ENCODE measurements at places on chromosomes 7 and 10.
A peak's percentile ranks its signal among the peaks of the same experiment; 100 is the strongest.

DNA sequence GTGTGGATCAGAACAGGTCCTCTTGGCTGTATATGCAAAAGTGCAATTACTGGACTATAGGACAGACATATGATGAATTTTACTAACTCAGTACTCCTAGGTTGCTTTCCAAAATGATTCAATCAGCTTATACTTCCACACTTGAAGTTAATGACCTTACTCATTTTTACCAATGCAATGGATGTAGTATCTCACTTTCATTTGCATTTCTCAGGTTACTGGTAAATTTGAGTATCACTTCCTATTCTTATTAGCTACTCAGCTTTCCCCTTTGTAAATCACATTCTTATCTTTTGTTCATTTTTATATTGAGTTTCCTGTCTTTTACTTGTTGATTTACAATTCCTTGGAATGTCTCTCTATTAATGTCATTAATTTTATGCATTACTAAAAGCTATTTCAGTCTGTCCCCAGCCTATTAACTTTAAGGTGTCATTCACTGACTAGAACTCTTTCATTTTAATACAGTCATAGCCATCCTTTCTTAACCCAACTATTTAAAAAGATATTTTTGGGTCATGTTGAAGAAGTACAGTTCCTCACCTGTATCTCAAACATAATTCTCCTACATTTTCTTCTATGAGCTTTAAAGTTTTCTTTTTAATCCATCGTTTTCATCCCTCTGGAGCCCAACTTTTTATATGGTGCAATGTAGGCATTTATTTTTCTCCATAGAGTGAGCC is 88.6 kb downstream of the VIM start:
- no peak for DNase-seq

GRCh38 chr7:6576024-6576866 is 1.0 kb upstream of the ZDHHC4 start:
- no peak for DNase-seq

GRCh38 chr10:48446785-48447184 is 140.3 kb downstream of the MAPK8 start:
- no peak for DNase-seq

DNA sequence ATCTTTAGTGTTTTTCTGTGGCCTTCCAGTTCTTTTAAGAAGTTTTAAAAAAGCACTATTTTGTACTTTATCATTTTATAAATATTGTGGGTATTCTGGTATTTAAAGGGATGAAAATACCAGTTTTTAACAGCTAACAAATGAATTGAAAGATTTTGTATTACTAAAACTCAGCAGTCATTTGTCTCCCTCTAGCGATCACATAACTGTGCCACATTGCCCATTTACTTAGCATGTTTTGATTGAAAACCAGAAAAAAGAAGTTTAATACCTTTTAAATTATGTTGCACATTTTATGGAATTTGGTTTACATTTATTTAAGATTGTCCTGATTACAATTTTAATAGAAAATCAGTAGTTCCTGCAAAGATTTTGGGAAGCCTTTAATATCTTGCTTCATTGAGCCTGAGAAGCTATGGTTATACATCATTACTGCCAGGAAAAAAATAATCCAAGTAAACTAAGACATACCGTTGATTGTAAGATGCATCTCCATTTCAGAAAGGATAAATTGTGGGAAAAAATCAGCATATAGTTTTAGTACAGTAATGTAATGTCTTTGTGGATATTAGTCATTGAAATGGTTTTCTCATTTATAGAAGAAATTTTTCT is 34.9 kb downstream of the TAX1BP1 start:
- no peak for DNase-seq

DNA sequence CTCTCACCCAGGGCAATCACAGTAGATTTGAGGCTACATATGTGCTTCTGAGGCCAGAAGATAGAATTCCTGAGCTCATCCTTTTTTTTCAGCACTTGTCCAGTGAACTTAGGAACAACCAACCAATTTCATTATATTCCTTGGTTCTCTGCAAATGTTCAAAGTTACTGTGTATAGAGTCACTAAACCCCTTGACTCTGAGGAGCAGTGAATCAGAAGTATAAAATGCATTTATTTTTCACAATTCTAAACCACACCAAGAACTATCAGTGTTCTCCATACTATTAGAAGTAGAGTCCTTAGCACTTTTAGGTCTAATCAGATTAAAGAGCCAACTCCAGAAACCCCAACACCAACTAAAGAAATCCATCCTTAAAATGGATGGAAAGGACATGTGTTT is 19.6 kb upstream of the PAPSS2 start:
- no peak for DNase-seq

GRCh38 chr10:91032611-91033206 is 111.8 kb upstream of the ANKRD1 start:
- no peak for DNase-seq

DNA sequence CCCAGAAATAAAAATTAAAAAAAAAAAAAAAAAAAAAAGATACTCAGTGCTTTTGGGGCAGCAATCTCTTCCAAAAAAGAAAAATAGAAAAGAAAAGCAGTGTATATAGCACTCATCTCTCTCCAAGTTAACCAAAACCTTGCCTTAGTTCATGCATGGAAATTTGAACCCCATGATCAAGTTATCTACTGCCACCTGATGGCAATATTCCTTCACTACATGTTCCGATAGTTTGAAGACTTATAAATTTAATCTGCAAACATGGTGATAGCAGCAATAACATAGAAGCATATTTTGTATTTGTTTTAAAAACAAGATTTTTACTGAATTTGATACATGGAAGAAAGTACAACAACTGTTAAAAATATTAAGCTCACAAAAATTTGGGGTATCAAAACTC is 48.6 kb upstream of the SLIT1 start:
- DNase-seq = no peak

GRCh38 chr10:125174360-125174759 is 14.0 kb upstream of the CTBP2 start:
- DNase-seq = no peak

DNA sequence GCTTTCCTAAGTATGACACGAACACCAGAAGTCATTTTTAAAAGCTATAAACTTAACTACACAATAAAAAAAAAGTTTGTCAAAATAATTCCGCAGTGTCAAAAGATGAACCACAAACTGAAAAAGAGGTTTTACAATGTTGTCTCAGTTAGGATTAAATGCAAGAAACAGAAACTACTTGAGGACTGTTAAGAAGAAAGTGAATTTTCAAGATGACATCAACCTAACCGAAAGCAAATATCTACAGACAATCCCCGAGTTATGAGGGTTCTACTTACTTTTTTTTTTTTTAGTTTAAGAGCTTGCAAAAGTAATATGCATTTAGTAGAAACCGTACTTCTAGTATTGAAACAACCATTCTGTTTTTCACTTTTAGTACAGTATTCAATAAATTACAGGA is 62.3 kb downstream of the TFPI2 start:
- DNase-seq = no peak

- no peak for DNase-seq
These were observed 44.6 kb upstream of the DLG5 start for GRCh38 chr10:77970869-77971803.

GRCh38 chr10:114437473-114438292 is 33.4 kb upstream of the AFAP1L2 start:
- DNase-seq = no peak

DNA sequence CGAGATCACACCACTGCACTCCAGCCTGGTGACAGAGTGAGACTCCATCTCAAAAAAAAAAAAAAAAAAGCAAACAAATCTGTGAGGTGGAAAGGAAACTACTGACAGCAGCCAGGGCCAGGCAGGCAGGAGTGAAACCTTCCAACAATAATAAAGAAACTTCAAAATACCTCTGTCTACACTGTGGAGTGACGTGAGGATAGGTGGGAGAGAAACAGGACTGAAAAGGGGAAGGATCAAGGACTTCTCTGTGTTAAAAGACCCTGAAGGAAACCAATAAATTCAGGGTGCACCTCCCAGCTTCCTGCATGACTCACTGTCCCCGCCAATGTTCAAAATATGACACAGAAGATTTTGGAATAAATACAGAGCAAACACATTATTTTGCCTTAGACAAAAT is 82.9 kb downstream of the KIAA1549 start:
- DNase-seq = no peak

GRCh38 chr10:95601116-95601719 is 40.0 kb upstream of the SORBS1 start:
- DNase-seq = peak; percentile 13

- no peak for DNase-seq
These were observed 148.7 kb downstream of the FGFR2 start for GRCh38 chr10:121449482-121449924.

- no peak for DNase-seq
These were observed 153.6 kb downstream of the IMMP2L start for GRCh38 chr7:111408724-111409123.

DNA sequence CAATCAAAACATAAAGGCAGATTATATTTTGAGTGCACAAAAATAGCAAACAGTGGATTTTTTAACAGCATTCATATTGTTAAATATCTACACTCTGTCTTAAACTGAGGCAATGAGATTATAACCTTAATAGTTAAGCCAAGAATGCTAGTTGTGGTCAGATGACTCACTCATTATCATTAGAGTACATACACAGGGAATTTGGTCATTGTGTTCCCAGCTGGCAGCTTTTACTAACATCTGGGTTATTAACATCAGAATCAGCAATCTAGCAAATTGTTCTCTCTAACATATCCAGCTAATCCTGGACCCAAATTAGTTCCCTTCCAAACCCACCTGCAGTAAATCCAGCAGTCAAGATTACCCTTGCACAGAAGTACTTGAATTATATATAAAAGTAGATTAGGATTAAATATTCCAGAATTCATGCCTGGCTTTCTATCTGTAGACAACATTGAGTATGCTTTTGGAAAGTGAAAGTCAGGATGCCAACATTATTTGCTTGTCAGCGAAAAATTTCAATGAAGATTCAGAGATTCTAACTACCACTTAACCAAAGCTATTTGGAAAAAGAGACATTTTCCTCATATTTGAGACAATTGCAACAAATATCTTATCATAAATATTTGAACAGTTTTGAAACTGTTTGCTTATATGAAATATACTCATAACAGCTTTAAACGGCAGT is 1035.6 kb upstream of the PHF14 start:
- DNase-seq = no peak

DNA sequence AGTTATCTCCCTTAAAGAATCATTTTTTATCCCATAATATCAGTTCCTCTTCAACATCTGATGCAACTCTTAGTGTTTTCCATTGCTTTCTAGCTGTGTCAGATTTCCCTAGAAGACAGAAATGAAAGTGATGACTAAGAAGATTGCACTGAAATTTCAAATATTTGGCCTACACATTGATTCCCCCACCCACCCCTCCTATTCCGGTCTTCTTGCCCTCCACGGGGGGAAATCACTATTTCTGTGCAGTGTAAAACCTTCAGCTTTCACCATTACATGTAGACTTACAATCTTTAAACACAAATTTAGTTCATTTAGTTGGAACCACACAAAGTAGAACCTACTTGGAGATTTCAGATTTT is 63.7 kb upstream of the IL6 start:
- no peak for DNase-seq

DNA sequence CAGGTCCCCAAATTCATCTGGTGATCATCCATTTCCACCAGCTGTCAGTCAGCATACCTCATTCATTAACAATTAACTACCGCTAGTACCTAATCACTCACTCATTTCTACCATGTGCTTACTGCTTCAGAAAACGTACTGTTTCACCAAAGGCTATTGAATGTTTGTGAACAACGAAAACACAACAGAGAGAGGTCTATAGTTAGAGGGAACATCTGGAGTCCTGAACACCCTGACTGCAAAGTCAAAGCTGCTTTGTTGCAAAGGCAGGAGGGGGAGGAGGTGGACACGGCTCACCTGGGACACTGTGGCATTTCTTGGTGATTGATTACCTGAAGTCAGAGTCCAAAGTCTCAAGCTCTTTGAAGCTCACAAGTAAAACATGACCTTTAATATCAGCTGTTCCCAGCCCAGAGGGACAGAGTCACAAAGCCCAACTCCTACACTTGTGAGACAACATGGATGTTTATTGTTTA is 342.3 kb upstream of the ADARB2 start:
- no peak for DNase-seq

- no peak for DNase-seq
These were observed 20.3 kb downstream of the DRGX start for GRCh38 chr10:49375611-49376010.
